ENCODE measurements at places on chromosomes 7 and 10.
A peak's percentile ranks its signal among the peaks of the same experiment; 100 is the strongest.

- H3K27ac ChIP-seq, result no peak overlapping the region
- H3K4me1 ChIP-seq, result no peaks in the 10 kb centered on the region
- DNase-seq, result no peak
Measured at GRCh38 chr7:11434366-11434765, 397.6 kb downstream of the THSD7A start.

DNA sequence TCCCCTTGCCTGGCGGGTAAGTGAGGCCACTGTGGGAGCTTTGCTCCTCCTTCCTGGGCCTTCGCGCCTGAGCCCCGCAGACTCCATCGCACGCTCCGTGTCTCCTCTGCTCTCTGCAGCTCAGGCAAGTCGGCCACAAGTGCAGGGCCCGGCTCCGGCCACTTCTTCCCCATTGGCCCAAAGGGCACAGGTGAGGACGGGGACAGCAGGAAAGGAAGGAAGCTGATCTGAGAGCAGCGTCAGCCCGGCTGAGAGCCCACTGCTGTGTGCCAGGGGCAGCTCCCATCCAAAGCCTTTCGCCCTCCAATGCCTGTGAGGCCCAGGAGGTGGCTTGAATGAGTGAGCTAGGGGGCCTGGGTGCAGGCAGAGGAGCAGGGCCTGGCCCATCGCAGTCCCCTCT, 33.7 kb upstream of the RHEB start:
- peaks cover 16% of the 10 kb centered on the region for H3K36me3 ChIP-seq
- H3K27ac ChIP-seq, result no peak overlapping the region
- no peaks in the 10 kb centered on the region for H3K4me1 ChIP-seq
- H3K4me3 ChIP-seq, result no peak overlapping the region
- no peaks in the 10 kb centered on the region for H3K27me3 ChIP-seq

DNA sequence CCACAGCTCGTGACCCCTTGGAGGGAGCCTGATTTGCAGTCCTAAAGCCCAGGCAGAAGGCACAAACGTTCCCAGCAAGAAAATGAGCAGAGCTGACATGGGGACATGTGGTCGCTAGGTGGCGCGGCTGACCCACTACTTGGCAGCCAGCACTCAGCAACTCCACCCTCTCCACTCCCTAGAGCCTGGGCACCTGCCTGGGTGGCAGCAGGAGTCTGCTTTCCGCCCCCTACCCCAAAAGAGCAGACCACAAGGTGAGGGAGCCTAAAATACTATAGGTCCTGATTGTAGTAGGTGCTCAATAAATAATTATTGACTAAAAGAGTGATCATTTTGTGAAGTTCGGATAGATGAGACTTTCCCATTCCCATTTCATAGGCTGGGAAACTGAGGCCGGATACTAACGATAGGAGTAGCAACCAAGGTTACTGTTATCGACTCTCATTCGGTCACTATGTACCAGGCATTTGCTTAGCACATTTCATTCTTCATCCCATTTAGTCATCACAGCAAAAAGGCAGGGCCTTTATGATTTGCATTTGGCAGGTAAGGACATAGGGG, 57.4 kb downstream of the NEUROG3 start:
- no peak overlapping the region for H3K27ac ChIP-seq
- no peaks in the 10 kb centered on the region for H3K36me3 ChIP-seq
- peak; percentile 60 for DNase-seq
- no peaks in the 10 kb centered on the region for H3K4me1 ChIP-seq
- no peak overlapping the region for H3K4me3 ChIP-seq

DNA sequence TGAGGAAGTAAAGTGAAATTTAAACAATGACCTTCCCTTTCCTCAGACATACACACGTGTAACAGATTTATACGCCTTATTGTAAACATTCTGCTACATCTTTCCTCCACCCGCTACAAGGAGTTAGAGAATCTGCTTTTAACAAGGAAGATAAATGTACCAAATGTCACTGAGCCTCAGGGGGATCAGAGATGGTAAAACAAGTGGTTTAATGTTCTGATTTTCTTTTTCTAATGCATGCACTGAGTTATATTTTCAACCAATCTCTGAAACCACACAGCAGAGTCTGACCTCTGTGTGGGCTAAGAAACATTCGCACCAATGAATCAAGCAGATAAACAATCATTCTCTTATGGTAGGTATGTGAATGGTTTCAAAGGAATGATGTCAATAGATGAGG, 599.5 kb downstream of the ARL4A start:
- H3K36me3 ChIP-seq, result no peaks in the 10 kb centered on the region
- no peak overlapping the region for H3K27ac ChIP-seq
- DNase-seq, result no peak
- no peaks in the 10 kb centered on the region for H3K4me1 ChIP-seq

- DNase-seq, result no peak
- H3K4me3 ChIP-seq, result peak overlapping the region; percentile 88
- no peaks in the 10 kb centered on the region for H3K27me3 ChIP-seq
- H3K4me1 ChIP-seq, result no peaks in the 10 kb centered on the region
- no peaks in the 10 kb centered on the region for H3K36me3 ChIP-seq
- peak overlapping the region; percentile 72 for H3K27ac ChIP-seq
Measured at GRCh38 chr7:100089458-100090196, 858 bp downstream of the COPS6 start.

- peak; percentile 66 for DNase-seq
- H3K4me3 ChIP-seq, result peak overlapping the region; percentile 21
- H3K27ac ChIP-seq, result no peak overlapping the region
- peaks cover 53% of the 10 kb centered on the region for H3K4me1 ChIP-seq
- peaks cover 65% of the 10 kb centered on the region for H3K27me3 ChIP-seq
- H3K36me3 ChIP-seq, result no peaks in the 10 kb centered on the region
Measured at GRCh38 chr10:7412237-7412927, 1.5 kb upstream of the SFMBT2 start.

Measured in left lung (tissue), 14 donors.